ENCODE measurements at places on chromosomes 5 and 9.
A peak's percentile ranks its signal among the peaks of the same experiment; 100 is the strongest.

- no peak for DNase-seq
These were observed 141.2 kb upstream of the VLDLR start for GRCh38 chr9:2480255-2480837.

DNA sequence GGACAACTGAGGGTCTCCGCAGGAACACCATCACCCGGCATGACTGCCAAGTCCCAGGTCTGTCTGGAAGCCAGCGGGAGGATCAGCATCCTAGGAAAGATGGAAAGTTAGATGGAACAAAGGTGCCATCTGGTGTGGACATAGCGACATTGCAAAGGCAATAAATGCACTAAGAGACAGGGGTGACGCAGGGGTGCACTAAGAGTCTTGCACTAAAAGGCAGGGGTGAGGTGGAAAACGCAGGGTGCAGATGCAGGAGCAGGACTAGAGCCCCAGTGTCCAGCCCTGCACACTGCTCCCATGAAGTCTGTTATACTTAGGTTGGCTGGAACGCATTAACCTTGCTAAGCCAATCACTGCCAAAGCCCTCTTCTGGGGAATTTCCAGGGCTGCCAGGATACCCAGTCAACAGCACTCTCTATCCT is 15.5 kb downstream of the ATOX1 start:
- DNase-seq: peak; percentile 18

- DNase-seq: no peak
These were observed 95.8 kb upstream of the ANKRD55 start for GRCh38 chr5:56328753-56329560.

DNA sequence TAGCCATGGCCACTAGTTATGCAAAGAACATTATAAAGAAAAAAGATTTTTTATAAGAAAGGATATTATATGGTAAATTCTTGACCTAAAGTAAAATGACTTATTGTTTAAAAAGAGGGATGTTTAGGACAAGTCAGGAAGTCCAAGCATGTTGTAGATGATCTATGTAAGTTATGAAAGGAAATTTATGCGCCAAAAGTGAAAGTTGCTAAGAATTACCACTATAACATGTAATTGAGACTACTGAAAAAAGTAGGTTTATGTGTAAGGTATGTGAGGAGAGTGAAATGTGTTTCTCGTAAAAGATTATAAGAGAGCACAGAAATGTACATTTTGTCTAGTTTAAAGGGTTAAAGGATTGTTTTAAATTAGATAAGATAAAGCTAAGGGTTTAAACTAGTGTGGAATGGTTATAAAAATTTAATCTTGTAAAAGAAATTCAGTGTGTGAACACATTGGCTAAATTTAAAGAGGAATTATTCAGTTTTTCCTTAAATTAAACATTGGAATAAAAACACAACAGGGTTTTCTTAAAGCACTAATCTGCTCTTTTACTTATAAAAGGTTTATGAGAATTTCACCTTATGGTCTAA is 1100.4 kb upstream of the EDIL3 start:
- no peak for DNase-seq

GRCh38 chr5:137960141-137960540 is 70.9 kb downstream of the PKD2L2 start:
- no peak for DNase-seq

- DNase-seq: no peak
These were observed 48.3 kb downstream of the ATPSCKMT start for GRCh38 chr5:10201223-10201868.

GRCh38 chr5:177553671-177554429 is 513 bp downstream of the FAM193B start:
- DNase-seq: peak; percentile 11

- DNase-seq: no peak
These were observed 7.1 kb downstream of the ZFP2 start for GRCh38 chr5:178902849-178903248.

DNA sequence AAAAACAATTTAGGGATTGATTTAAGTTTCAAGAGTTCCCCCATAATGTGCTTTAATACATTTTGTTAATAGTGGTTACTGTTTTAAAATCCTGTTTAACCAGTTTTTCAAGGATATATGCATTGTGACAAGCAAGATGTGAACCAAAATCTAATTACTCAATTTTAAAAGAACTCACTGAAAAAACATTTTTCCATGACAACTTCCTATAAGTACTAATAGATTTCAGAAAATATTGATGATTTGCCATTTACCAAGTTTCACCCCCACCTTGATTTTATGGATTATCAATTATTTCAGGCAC is 4.9 kb upstream of the DNAJC21 start:
- no peak for DNase-seq

- DNase-seq: no peak
These were observed 40.3 kb upstream of the SLC12A7 start for GRCh38 chr5:1152156-1152555.

DNA sequence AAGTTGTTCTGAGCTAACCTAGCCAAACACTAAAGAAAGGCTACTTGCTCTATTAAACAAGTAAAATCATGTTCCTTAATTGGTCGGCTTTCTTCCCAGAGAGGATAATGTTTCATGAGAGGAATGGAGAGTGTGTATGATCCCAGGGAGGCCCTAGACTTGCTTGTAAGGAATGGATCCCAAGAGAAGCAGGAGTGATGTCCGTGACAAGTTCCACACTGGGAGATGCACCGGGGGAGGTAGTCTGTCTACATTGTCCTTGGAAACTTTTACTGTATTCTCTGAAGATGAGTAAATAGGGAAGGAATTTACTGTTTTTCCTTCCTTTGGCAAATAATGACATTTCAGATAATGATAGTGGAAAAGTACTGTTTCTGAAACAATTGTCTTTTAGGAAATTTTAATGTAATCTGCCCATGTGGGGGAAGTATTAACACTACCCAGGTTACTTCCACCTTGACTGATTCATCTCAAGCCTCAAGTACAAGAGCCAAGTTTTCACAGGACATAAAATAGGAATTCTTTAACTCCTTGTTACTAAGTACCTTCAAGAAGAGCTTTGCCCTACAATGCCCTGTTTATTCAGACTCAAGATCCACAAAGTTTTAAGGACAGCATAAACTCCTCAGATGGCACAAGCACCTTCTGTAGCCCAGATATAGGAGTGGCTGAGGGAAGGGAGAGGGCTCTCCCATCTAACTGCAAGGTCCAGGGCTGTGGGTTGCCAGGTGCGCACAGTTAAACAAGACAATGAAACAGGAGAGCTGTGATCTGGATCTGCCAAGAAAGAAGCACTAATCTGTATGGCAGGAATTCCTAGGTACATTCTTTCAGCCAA is 152.1 kb downstream of the GNA14 start:
- peak; percentile 79 for DNase-seq

GRCh38 chr5:6818594-6819511 is 105.6 kb downstream of the TENT4A start:
- DNase-seq: no peak

GRCh38 chr9:93301291-93301811 is 117.4 kb downstream of the WNK2 start:
- DNase-seq: no peak

DNA sequence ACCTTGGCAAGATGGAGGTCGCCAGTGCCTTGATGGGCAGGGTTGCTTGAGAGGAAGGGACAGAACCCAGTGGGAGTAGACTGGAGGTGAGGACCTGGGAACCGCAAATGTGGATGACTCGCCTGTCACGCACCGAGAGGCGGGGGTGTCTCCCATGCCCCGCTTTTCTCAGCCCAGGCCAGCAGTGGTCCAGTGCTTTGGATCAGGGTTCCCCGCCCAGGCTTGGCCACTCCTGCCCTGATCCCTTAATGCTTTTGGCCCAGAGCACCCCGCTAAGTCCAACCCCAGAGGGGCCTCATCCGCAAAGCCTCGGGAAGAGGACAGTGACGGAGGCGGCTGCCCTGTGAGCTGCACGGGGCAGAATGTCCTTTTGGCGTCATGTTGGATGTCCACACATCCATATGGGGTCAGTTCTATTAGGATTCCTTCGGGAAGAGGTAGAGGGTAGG is 2.4 kb downstream of the MRPS2 start:
- no peak for DNase-seq

GRCh38 chr5:35908228-35908627 is 30.2 kb downstream of the CAPSL start:
- DNase-seq: no peak

- no peak for DNase-seq
These were observed 39.7 kb upstream of the TNFAIP8 start for GRCh38 chr5:119316086-119316485.

GRCh38 chr9:80679916-80680315 is 1009.4 kb downstream of the TLE1 start:
- no peak for DNase-seq

DNA sequence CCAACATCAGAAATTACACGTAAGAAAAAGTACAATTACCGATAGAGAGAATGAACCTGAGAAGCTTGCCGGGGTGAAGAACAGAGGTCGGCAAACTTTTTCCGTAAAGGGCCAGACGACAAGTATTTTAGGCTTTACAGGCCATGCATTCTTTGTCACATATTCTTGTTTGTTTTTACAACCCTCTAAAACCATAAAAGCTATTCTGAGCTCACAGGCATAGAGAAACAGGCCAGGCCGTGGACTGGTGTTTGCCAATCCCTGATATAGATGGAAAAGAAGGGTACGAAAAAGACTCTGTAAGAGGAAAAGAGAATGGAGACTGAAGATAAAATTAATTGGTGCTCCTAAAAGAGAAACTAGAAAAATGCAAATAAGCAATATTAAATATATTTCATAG is 15.4 kb downstream of the SFXN1 start:
- no peak for DNase-seq

GRCh38 chr9:38263532-38263931 is 129.0 kb upstream of the ALDH1B1 start:
- DNase-seq: peak; percentile 8

DNA sequence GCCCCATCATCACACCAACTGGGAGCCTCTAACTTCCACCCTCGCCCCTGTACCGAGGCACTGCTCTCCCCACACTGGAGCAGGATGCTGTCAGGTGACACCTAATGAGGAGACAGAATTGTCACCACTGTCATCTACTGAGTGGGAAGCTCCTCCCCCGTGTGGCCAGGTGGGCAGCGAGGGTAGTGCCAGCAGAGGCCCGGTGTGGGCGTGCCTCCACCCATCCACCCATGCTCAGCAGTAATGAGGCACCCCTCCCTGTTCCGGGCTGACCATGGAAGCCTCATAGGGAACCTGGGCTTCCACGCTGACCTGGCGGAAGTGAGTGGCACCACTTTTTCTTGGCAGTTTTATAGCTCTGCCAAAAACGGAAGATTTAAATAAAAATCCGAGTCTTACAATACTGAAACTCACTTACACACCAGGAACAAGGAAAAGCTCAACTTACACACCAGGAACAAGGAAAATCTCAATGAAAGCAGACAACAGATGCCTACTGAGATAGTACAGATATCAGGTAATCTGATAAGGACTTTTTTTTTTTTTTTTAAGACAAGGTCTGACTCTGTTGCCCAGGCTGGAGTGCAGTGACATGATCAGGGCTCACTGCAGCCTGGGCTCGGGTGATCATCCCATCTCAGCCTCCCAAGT is 30.6 kb upstream of the ASS1 start:
- DNase-seq: no peak

GRCh38 chr5:158354958-158355357 is 496.0 kb upstream of the CLINT1 start:
- DNase-seq: no peak

- no peak for DNase-seq
These were observed 711 bp upstream of the POU4F3 start for GRCh38 chr5:146337928-146338327.

GRCh38 chr9:109912726-109913460 is 132.9 kb downstream of the PALM2AKAP2 start:
- DNase-seq: no peak

DNA sequence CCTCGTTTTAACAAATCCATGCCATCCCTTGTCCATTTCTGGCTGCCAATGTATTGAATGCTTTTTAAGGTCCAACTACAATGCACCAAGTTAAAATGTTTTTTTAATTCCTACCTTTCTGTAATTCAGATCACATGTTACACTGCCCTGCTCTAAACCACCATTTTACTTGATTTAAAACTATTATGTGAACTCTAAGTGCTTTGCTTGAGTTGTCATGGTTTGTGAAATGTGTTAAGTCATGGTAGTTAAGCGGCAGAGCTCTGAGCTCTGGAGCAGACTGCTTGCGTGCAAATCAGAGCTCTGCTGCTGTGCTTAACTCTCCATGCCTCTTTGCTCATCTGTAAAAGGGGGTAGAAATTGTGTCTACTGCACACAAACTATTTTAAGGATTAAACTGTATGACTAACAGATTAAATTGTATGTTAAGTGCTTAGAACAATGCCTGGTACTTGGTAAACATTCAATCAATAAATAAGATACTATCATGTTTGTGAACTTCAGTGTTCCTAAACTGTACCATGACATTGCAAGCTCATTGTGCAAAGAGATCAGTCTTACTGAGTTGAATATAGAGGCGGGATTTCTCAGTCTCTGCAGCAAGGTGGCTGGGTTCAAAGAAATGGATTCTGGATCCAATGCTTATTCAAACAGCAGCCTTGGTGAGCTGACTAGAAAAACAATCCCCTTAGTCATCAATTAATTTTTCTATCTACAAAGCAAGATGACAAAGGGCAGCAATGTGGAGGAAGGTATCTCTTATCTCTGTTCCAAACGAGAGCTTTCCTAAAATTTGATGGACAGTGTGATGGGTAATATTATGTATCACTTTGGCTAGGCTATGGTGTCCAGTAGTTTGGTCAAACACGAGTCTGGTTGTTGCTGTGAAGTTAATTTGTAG is 16.1 kb upstream of the CMBL start:
- no peak for DNase-seq

DNA sequence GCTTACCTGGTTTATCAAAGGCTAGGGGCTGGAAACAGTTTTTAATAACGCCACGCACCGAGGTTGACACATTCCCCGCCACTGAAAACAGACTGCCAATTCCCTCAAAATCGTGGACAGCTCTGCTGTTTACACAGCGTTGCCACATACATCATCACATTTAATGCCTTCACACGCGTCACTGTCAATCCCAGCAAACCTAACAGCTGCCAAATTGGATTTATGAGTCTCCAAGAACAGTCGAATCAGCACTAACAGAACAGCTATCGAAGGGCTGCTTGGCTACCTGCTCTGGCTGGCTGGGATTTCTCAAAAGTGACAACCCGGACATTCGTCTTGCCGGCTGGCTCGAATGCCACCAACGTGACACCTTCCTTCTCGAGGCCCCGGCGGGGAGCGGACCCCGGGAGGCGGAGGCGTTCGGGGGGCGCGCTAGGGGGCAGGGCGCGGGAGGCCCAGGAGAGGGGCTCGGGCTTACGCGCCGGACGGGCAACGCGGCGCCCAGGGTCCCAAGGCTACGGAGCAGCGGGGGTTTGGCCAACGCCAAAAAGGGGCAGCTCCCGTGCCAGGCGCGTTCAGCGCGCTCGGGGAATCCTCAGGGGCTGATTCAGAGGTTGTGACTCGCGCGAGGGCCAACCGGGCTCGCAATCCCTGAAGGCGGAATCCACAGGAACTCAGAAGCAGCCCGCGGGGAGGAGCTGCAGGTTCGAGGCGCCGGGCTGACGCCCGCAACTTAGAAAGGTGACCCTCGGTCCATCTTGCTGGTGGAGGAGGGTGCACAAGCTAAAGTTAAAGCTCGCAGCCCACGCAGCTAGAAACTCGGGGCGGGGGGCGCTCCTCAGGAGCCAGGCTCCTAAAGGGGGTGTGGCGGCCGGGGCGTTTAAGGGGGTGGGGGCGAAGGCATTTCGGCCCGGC is 1.2 kb downstream of the CDC14B start:
- peak; percentile 4 for DNase-seq

Data from NCI-H1105 treated with DMSO at 0.1 percent for 48 hours (cell line).